ENCODE measurements at places on chromosomes 11 and 22.

- no peak for DNase-seq
These were observed 25.4 kb upstream of the GRAMD1B start for GRCh38 chr11:123404676-123405075.

DNA sequence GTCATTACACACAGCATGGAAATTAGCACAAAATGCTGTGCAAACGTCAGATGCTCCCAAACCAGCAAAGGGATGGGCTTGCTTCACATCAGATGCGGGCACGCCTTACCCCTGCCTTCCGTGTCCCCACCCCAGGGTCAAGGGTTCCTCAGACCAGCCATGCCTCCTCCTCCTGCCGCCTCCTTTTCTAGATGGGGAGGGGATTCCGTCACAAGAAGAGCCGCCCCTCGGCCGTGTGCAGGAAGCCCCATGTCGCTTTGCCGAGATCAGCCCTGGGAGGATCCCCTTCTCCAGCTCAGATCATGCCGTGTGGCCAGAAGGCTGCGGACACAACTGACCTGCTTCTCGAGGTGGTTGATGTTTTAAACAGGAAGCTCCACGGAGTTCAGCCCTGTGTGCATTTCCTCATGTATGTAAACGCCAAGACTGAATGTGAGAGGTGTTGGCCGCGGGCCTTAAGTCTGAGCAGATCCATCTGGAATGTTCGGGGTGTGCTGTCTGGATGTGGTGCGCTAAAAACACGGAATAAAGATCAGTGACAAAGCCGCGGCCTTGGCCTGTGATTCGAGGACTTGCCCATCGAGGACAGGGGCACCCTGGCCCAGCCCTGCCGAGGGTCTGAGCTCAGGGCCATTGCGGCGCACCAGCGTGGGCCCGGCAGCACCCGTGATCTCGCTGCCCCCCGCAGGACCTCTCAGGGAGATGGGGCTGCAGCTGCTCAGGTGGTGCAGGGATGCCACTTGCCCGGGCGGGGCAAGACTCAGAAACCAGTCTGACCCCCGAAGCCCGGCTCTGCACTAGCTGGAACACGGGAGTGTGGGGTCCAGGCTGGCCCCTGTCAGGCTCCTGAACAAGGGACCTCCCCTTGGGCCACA lies 412.9 kb downstream of the TBC1D22A start:
- no peak for DNase-seq

DNA sequence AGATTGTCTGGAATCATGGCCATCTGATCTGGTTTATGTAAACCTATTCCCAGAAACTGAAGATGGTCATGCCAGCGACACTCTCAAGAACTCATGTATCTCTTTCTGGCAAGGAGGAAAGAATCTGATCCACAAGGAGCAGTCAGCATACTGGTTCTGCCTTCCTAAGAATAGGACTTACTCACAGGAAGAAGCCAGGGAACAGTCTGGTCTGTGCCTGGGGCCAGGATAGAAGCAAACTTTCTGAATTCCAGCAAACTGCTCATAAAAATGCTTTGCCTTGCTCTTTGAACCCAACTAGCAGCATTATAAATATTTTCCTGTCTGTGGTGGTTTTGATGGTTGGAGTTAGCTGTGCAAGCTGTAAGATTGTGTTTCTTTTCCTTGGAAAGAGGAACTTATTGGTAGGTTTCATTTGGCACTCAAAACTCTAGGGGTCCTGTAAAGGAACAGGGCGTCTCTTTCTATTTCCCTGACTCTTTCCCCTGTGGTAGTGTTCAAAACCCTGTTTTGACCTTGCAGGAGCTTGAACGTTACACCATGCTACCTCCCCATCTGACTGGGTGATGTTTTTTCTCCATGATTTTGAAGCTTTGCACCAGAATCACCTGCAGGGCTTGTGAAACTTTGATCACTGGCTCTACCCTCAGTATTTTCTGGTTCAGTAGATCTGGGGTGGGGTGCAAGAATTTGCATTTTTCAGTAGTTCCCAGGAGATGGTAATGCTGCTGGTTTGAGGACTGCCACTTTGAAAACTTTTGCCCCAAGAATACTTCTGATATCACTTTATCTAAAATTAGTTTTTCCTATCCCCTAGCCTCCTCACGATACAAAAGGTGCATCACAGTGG lies 627.8 kb upstream of the ANO5 start:
- DNase-seq = no peak

- DNase-seq = no peak
These were observed 134.8 kb upstream of the DDI1 start for GRCh38 chr11:103901656-103902055.

GRCh38 chr11:18958221-18958910 lies 19.2 kb upstream of the MRGPRX1 start:
- no peak for DNase-seq

DNA sequence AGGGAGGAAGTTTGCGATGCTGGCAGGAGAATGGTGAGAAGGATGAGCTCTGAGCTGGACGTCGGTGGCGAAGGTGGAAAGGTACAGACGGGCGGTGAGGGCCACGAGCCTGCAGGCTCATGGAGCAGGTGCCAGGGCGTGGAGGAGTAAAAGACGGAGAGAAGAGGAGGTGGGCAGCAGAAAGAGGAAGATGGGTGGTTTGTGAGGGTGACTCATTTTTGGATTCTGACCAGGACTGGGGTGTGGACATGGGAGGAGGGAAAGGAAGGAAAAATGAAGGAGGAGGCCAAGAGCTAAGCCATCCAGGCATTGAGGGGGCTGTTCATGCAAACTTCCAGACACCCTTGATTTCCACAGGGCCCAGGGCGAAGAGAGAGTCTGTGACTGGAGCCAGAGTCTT lies 3.5 kb downstream of the ZDHHC24 start:
- DNase-seq = no peak

DNA sequence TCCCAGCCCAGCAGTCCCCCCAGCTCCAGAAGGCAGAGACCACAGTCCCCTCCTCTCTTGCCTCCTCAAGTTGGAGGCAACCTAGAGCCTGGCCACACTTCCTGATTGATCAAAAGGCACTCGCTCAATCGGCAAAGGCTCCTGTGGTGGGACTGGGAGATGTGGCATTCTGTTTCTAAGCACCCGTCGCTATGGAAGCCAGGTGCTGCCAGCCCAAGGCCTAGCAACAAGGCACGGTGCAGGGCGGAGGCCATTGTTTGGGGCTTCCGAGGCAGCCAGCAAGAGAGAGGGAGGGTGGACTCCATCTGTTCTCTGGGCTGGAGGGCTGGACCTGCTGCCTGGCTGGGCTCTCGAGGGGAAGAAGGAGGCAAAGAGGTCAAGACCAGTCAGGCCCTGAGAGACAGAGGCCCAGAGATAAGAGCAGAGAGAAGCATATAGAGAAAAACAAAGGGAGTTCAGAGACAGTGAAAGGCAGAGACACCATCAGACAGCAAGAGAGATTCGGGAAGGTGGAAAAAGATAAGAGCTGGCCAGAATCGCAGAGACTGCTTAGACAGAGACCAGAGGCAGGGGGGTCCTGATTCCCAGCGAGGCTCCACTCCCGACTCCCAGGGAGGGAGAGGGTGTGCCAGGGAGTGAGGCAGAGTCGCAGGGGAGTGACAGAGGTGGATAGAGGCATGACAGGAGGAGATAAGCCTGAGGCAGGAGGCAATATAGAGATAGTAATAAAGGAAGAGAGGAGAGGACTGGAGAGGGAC lies 21.2 kb downstream of the PDE2A start:
- no peak for DNase-seq

Measured in hepatic stellate cell (primary cell).